Activated CD8-positive, alpha-beta T cell treated with anti-CD3 and anti-CD28 coated beads for 36 hours (primary cell): ENCODE measurements at places on chromosomes 6 and 20.

DNA sequence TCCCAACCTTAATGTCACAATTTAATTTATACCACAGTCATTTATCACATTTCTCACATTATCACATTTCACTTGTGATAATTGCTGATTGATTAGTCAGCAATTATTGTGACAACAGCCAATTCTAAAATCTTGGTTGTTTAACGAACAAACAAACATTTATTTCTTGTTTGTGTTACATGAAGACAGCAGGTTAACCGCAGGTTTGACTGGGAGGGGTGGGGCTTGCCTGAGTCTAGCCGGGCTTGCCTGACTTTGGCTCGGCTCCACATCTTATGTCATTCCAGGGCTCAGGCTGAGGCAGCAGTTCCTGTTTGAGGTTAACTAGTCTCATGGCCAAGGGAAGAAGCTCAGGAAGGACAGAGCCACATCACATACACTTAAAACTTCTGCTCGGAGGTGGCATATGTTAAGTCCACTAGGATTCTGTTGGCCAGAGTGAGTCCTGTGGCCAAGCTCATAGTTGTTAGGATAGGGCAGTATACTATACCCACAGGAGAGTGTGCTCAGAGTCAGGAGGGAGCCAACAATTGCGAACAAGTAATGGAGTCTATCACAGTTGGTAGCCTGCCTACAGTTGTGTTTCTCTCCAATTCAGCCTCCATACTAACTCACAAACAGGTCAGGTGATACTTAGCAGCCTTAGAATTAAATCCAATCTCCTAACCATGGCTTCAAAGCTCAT lies 90.0 kb upstream of the IFNGR1 start:
- peak; percentile 3 for DNase-seq

DNA sequence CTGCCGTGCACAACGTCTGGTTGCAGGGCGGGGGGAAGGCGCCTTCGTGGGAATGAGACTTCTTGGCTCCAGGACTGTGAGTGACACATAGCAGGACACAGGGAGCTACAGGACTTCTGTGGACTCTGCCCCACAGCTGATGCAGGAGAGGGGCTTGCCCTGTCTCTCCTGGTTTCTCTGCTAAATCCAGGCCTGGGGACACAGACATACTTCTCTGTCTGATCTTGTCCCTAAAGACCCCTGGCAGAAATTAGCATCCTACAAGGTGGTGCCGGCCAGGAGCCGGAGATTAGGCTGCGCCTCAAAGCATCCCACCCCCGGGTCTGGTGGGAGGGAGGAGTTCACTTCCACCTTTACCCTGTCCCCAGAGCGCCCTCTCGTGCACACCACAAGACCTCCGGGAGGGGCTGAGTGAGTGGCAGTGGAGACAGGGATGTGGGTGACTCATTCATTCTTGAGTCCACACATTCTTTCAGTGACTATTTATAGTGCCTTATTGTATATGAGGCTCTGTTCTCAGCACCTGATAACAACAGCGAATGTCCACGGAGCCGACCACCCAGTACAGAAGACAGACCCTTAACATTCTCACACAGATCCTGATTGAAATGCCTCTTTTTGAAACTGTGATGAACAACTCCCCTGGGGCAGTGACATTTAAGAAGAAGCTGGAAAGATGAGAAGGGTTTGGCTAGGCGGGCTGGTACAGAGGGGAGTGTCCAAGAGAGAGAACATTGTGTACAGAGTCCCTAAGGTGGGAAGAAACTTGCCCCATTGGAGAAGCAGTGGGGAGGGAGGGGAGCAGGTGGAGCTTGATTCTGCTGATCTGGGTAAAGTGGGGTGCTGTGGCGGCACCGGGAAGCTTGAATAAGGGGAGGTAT lies 39.0 kb downstream of the GMPR start:
- DNase-seq, result peak; percentile 64

DNA sequence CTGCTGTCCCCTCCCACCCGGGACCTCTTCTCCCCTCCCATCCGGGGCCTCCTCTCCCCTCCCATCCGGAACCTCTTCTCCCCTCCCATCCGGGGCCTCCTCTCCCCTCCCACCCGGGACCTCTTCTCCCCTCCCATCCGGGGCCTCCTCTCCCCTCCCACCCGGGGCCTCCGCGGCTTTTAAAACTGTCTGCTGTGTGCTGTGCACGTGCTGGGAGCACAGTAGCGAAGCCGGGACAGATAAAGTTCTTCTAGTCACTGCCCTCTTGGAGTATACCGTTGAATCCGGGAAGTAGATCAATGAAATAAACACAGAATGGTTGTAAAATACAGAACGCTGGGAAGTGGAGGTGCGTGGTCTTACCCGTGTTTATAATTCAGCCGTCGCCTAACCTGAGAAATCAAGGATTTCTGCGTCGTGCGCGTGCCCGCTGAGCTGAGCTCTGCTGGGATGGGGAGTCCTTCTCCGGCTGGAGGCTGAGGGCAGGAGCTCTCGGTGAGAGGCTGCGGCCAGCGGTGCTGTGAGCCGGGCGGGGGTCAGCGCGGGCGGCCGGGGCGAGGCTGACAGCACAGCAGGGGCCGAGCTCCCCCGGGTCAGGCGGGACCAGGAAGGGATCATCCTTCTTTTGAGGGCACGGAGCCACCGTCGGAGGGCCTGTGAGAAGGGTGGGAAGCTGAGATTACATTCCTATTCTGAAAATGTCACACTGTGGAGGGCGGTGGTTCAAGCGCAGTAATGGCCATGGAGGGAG lies 19.6 kb upstream of the KIF25 start:
- no peak for DNase-seq

DNA sequence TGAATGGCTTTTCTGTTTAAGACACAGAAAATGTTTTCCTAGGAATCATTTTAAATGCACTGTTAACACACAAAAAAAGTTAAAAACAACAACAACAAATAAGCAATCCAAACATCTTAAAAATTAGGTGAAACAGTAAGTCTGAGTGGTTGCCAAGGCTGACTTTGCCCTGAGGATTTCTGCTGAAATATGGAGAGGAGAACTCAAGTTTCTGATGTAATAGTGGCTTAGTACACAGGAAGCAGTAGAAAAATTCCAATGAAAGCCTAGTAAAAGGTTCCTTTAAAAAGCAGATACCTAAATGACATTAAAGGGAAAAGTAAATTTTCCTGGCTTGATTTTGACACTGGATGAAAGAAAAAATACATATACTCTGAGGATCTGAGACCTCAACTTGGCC lies 184.2 kb downstream of the EPM2A start:
- DNase-seq, result no peak

- no peak for DNase-seq
Observed at GRCh38 chr20:53466279-53466678, 127.4 kb downstream of the ZNF217 start.

DNA sequence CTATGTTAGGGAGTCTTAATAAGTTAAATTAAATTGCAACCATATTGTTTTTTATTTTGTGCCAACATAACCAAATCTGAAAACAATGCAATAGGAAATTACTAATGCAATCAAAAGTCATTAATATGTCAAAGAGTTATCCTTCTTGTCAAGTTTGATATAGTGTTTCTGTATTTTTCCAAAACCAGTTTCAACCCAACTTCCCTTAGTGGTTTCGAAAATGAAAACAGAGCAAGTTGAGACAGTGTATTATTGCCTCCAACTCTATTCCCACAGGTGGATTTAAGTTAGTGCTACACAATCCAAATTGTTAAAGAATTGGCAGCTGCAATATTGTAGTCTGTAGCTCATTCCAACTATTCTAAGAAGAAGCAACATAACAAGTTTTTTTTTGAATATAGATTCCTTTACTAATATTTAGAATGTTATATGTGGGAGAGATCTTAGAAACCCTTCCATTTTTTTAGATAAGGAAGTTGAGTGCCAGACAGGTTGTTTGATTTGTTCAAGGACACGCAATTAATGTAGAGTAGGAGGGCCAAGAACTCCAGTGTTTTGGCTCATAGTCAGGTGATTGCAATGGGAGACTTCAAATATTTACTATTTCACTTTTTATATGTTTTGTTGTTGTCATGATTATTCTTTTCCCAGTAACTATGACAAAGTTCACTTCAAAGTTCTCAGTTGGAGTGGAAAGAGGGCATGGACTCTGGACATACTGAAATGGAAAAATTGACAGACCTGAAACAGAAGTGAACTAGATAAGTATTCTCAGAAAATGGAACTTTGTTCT lies 282.4 kb upstream of the HSF2 start:
- no peak for DNase-seq

DNA sequence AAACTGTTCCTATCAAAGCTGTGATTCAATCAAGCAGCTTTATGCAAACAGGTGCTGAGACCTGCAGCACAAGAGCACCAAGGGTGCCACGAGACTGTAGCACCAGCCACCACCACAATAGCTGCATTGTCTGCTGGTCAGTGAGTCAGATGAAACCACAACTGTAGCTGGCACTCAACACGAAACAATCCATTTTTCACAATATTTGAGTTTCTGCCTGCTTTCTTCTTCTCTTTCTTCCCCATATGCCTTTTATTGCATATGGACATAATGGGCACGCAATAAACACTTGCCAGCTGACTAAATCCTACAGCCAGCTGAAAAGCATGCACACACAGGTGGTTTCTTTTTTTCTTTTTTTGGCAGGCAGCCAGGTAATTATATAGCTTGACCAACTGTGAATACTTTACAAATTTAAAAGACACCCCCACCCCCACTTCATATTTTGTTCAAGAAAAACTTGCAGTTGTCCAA lies 16.6 kb downstream of the SLC2A12 start:
- DNase-seq, result peak; percentile 22

- DNase-seq, result no peak
Observed at GRCh38 chr6:125252891-125253290, 48.9 kb downstream of the HDDC2 start.

DNA sequence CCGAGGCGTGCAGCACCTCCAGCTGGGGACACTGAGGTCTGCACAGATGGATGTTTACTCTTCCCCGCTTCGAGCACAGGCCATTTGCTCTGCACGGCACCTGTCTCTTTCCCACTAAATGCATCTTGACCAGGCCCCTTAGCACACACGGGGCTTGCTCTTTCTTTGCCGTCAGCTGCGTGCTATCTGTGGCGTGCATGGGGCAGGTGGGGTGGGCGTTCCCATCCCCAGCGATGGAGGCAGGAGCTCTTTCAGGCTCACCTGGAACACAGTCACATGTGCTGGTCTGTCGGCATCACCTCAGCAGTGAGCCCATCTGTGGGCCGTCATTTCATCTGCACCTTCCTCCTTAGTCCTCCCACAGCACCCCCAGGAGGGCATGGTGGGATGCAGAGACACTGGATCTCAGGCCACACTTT lies 35.1 kb downstream of the RBM38 start:
- DNase-seq, result no peak

DNA sequence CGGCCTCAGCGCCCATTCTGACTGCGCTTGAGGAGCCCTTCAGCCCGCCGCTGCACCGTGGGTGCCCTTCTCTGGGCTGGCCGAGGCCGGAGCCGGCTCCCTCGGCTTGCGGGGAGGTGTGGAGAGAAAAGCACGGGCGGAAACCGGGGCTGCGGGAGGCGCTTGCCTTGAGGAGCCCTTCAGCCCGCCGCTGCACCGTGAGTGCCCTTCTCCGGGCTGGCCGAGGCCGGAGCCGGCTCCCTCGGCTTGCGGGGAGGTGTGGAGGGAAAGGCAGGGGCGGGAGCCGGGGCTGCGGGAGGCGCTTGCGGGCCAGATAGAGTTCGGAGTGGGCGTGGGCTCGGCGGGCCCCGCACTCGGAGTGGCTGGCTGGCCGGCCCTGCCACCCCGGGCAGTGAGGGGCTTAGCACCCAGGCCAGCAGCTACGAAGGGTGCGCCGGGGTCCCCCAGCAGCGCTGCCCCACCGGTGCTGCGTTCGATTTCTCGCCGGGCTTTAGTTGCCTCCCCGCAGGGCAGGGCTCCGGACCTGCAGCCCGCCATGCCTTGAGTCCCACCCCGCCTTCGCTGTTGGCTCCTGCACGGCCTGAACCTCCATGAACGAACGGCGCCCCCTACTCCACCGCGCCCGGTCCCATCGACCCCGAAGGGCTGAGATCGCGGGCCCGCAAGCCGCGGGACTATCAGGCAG lies 45.7 kb upstream of the MCUR1 start:
- no peak for DNase-seq

GRCh38 chr20:32315891-32316290 lies 38.4 kb downstream of the KIF3B start:
- no peak for DNase-seq

DNA sequence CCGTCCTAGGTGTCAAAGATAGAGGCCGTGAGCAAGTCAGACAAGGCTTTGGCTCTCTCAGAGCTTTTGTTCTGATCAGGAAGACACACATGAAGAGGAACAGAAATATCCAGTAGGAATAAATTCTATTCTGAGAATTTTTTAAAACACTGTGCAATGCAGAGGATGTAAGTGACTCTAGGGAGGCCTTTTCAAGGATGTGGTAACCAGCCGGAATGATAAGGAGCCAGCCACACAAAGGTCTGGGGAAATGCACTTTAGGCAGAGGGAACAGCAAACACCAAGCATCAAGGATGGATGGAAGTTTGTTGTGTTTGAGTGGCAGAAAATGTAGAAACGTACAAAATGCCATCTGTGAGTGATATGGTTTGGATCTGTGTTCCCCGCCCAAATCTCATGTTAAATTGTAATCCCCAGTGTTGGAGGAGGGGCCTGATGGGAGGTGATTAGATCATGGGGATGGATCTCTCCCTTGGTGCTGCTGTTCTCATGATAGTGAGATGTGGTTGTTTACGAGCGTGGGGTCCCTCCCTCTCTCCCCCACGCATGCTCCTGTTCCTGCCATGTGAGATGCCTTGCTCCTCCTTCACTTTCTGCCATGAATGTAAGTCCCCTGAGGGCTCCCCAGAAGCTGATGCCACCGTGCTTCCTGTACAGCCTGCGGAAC lies 93.6 kb upstream of the CDYL start:
- no peak for DNase-seq

DNA sequence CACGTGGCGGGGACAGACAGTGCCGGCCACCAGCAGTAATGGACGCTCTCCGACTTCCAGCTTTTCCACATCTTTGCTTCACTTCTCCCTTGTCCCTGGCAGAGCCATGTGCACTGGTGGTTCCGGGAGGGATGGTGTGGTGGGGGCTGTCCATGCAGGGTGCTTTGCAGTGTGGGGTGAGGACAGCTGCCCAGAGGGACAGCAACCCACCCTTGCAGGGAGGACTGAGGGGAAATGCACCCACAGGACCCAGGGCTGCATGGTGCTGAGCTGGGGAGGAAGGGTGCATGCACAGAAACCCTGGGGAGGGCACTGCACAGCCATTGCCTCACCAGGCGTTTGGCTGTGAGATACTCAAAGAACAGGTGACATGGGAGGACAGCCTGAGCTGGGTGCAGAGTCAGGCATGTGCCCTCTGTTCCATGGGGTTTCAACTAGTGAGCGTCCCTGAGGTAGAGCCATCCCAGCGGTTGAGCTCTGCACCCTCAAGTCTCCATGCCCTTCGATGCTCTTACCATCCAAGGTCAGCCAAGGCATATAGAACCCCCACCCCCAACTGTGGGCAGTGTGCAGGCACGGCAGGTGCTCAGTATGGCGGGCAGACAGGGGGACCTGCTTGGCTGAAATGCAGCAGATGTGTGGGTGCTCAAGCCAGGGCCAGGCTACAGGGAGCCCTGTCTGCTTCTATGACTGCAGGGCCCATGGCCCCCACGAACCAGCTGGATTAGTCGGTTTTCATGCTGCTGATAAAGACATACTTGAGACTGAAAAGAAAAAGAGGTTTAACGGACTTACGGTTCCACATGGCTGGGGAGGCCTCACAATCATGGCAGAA lies 239.7 kb downstream of the TTLL2 start:
- DNase-seq, result no peak

- DNase-seq, result no peak
Observed at GRCh38 chr20:32028647-32029372, 18.6 kb downstream of the CCM2L start.

GRCh38 chr6:141107591-141108160 lies 1025.0 kb upstream of the GJE1 start:
- no peak for DNase-seq
